ENCODE measurements at places on chromosomes 6 and 20.
A peak's percentile ranks its signal among the peaks of the same experiment; 100 is the strongest.

GRCh38 chr6:24584382-24584720, 61.6 kb downstream of the KIAA0319 start:
- DNase-seq, result no peak

GRCh38 chr6:149127212-149127611, 190.3 kb upstream of the TAB2 start:
- DNase-seq, result peak; percentile 58

DNA sequence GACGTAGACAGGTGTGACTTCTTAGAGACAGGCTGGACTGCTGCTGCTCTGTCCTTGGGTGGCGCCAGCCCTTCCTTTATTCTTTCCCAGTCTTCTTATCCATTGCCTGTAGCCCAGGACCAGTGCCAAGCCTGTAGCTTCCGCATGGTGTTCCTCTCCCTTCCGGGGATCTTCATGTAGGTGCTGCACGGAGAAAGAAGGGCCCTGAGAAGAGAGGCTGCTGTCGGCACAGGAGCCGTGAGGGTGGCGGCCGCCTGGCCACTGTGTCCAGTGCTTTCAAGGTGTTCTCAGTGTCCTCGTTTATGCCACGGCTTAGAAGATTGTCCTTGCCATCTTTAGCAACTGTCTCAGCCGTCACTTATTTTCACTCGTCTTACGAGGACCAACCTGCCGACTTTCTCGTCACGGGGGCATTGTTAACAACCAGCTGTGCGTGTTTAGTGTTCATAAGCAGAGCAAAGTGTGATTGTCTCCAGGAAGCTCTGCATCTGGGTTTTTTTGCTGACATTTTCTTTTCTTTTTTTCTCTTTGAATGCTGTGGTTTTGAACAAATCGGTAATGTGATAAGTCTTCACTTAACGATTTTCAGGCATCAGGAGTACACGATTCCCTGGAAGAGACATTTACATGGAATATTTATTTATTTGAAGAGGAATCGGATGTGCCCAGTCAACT, 61.2 kb downstream of the PPP1R14C start:
- DNase-seq, result no peak

GRCh38 chr20:13510837-13511488, 127.8 kb downstream of the TASP1 start:
- DNase-seq, result no peak

GRCh38 chr6:163412341-163412740, 2.2 kb upstream of the QKI start:
- no peak for DNase-seq

- no peak for DNase-seq
These were observed 34.4 kb upstream of the ENPP1 start for GRCh38 chr6:131773284-131773950.

- DNase-seq, result no peak
These were observed 86.6 kb upstream of the TAB2 start for GRCh38 chr6:149230712-149231460.

DNA sequence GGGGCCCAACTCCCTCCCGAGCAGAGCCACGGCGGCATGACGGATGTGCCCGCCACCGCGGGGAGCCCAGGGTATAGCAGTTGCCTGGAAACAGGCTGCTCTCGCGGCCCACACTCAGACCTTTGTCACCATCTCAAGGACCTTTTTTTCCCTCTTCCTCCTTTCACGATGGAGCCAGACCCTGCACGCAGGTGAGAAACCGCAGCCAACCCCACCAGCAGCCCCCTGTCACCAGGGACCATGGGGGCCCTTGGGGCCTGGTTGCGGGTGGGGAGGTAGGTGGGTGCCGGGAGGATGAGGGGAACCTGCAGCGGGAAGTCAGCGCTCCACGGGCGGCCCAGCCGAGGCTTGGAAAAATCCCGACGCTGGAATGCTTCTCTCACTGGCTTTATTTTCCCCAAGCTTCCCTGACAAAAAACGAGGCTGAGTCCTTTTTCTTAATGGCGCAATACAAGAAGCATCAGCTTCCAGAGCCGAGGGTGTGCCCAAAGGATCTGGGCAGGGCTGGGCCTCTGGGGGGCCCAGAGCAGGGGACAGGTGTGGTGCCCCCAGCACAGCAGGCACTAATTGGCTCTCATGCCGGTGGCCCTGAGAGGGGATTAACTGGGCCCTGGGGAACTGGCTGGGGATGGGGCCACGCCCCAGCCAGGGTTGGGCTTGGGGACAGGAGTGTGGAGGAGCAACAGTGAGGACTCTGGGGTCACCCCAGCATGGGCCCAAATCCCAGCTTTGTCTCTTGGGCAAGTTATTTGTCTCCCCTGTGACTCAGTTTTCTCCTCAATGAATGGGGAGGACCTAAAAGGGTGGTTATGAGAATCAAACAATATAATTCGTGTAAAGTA, 23.9 kb downstream of the NOL4L start:
- DNase-seq, result no peak

DNA sequence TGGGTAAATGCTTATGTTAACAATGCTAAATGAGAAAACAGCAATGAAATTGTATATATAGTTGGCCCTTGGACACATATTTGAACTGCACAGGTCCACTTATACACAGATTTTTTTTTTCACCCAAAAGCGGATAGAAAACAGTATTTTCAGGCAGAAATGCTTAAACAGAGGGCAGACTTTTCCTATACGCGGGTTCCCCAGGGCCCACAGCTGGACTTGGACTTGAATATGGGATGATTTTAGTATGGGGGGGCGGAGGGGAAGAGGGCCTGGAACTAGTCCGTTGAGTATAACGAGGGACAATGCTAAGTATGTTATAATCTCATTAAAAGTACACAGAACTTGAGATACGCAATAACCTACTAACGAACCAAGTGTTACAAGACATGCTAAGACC, 1.1 kb upstream of the PRSS35 start:
- DNase-seq, result no peak

GRCh38 chr6:153963352-153963751, 75.7 kb upstream of the OPRM1 start:
- no peak for DNase-seq

- DNase-seq, result no peak
These were observed 3.0 kb upstream of the CRIP3 start for GRCh38 chr6:43311666-43312065.

GRCh38 chr20:24705486-24705885, 236.1 kb downstream of the SYNDIG1 start:
- DNase-seq, result no peak

DNA sequence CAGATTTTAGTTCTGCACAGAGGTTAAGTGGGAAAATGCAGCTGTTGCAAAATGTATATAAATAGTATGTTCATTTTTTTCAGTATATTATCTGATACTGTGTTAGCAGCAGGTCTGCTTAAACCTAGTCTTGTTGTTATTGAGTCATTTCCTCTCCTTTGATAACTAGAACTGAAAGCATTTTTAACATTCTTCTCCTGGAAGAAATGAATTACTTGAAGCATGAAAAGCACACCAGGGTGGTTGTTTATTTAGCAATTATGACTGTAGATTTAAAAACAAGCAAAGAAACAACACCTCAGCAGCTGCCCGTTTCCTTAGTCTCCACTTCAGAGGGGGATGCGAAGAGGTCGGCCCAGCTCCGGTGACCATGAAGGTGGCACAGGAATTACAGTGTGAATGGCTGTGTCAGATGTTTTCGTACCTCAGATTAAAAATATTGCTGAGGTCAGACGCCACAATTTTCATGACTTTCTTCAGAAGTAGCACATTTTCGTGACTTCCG, 53.5 kb downstream of the GOPC start:
- DNase-seq, result peak; percentile 78

GRCh38 chr6:145544041-145544440, 191.3 kb downstream of the EPM2A start:
- peak; percentile 86 for DNase-seq

GRCh38 chr6:157683707-157684106, 139.3 kb upstream of the SNX9 start:
- no peak for DNase-seq

DNA sequence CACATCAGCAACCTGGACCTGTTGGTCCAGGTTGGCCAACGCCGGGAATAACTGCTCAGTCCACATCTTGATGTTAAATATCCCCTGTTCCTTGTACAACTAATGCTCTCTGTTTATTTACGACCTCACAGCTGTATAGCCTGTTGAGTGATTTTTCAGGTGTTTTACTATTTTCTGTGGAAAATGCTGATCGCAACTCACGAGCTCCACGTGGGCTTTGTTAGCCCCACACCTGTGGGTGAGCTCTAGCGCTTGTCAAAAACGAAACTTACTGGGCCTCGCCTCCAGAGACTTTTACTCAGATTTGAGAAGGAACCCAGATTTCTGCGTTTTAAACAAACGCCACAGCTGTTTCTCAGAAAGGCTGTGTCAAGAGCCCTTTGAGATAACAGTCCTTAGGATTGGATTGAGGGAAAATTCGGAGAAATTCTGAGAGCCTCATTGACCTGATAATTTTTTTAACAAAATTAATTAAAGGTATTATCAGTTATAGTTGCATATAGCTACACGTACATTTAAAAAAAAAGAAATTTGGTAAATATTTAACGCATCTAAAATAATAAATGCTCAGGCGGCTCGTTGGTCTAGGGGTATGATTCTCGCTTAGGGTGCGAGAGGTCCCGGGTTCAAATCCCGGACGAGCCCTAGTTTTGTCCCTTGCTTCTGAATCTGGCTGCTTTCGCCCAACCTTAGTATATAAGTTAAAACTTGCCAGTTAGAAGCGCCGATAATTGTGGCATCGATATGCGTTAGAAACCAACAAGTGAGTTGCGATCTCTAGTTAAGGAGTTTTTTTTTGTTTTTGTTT, 16.7 kb downstream of the HMGN4 start:
- no peak for DNase-seq

DNA sequence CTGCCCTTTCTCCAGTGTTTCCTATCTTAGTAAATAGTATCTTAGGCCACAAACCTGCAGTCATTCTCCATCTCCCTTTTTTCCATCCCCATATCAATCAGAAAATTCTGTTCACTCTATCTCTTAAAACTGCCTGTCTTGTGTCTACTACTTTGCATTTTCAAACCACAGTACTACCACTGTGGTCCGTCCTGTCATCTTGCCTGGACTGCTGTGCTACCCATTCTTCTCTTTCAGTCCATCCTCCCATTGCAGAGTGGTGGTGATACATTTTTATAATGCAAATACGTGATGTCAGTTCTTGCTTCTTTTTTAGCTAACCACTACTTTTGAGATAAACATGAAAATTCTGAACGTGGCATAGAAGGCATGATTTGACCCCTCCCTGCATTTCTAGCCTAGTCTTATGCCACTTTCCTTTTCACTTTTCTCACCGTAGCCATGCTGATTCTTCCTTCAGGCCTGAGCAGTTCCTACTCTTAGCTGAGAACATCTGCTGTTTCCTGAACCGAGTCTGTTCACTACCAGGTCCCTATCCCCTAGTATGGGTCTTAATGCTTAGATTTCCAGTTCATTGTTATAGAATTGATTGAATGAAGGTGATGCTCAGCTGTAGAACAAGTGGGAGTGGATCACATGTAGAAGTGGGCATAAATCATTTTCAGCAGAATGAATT, 13.8 kb downstream of the TBPL1 start:
- no peak for DNase-seq

- no peak for DNase-seq
These were observed 3.4 kb upstream of the NOL7 start for GRCh38 chr6:13611715-13612114.

GRCh38 chr20:9978397-9979004, 56.3 kb upstream of the ANKEF1 start:
- peak; percentile 92 for DNase-seq
